RWPE2 (cell line): ENCODE measurements at places on chromosomes 5 and 9.

- DNase-seq: no peak
Measured at GRCh38 chr5:118076490-118076889, 911.9 kb downstream of the DTWD2 start.

DNA sequence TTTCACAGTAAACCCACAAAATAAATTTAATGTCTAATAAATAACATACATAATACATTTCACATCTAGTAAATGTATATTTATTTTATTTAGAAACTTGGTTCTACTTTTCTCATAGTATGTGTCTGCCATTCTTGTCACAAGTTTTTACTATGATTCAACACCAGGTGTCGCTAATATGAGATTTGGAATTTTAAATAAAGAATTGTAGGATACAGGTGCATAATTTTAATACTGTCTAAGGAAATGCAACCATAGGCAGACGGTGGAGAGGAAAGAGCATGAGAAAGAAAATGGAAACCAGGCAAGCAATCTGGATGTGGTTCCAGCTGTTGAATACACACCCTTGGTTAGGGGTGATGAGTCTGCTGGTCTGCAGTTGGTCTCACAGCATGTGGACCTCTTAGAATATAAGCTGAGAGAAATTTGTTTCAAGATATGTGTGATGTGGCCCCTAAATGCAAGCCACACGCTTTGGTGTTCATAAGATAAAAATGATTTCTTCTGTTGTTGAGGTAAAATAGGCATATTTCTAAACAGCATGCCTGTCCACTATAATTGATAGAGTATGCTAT is 114.7 kb upstream of the TXNDC8 start:
- no peak for DNase-seq

DNA sequence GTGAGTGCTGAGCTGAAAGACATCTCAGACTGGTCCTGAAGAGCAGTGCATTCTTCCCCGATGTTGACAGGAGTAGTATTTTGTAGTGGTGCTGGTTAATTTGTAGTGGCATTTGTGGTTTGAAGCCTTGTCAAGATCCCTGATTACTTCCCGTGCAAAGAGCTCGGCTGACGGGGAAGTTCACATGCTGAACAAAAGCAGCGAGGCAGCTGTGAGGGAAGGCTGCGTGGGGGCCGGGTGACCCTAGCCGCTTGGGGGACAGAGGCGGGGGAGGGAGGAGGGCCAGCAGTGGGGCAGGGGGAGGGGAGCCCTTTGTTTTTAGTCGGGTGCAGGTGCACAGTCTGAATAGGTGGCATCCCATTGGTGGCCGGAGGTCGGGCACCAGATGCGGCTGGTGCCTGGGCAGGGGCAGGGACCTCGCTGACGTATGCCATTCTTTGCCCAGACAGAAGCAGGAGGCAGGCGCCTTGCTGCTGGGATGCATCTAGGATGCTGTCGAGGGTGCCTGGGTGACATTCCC is 64.7 kb downstream of the CRB2 start:
- DNase-seq: no peak

DNA sequence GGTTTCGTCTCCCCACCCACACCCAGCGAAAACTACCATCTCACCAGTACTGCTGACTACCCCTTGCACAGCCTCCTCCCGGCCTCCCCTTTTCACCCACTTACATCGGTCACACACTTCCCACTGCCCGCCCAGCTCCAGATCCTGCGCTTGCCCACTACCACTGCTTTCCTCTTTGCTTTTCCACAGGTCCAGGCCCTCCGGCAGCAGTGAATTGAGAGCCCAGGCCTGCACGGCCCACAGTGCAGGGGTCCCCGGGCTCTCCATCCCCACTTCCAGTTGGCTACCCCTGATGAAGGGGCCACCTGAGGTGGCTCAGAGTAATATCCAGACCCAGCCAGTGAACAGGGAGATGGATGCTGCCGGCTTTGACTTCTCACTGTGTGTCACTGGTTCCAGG is 120.2 kb upstream of the FSTL4 start:
- DNase-seq: no peak

- no peak for DNase-seq
Measured at GRCh38 chr9:98442541-98442940, 187.1 kb upstream of the TBC1D2 start.

- DNase-seq: no peak
Measured at GRCh38 chr5:76874088-76874581, 24.3 kb downstream of the S100Z start.

GRCh38 chr5:93899026-93899600 is 157.7 kb upstream of the POU5F2 start:
- no peak for DNase-seq

DNA sequence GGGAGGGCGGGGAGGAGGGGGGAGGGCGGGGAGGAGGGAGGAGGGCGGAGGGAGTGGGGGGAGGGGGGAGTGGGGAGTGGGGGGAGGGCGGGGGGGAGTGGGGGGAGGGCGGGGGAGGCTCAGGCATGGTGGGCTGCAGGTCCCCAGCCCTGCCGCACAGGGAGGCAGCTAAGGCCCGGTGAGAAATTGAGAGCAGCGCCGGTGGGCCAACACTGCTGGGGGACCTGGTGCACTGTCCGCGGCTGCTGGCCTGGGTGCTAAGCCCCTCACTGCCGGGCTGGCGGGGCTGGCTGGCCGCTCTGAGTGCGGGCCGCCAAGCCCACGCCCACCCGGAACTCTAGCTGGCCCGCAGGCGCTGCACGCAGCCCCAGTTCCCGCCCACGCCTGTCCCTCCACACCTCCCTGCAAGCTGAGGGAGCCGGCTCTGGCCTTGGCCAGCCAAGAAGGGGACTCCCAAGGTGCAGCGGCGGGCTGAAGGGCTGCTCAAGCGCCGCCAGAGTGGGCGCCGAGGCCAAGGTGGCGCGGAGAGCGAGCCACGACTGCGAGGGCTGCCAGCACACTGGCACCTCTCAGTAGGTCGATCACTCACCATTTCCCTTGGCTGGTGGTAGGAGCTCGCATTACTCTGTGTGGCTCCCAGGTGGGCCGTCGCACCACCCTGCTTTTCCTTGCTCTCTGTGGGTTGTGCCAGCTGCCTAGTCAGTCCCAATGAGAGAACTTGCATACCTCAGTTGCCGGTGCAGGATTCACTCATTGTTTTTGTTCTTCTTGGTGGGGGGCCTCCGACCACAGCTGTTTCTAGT is 160.2 kb downstream of the CNTLN start:
- DNase-seq: no peak
